ENCODE measurements at places on chromosomes 4 and X.

- H3K27me3 ChIP-seq: no peaks in the 10 kb centered on the region
- DNase-seq: peak; percentile 46
- no peaks in the 10 kb centered on the region for H3K36me3 ChIP-seq
- no peaks in the 10 kb centered on the region for H3K4me1 ChIP-seq
- H3K27ac ChIP-seq: no peak overlapping the region
Measured at GRCh38 chr4:123452616-123453015, 56.0 kb downstream of the SPRY1 start.

- no peak for DNase-seq
- H3K27me3 ChIP-seq: no peaks in the 10 kb centered on the region
- H3K4me3 ChIP-seq: no peak overlapping the region
- no peak overlapping the region for H3K27ac ChIP-seq
Measured at GRCh38 chr4:31620476-31620875, 900.3 kb downstream of the PCDH7 start.

DNA sequence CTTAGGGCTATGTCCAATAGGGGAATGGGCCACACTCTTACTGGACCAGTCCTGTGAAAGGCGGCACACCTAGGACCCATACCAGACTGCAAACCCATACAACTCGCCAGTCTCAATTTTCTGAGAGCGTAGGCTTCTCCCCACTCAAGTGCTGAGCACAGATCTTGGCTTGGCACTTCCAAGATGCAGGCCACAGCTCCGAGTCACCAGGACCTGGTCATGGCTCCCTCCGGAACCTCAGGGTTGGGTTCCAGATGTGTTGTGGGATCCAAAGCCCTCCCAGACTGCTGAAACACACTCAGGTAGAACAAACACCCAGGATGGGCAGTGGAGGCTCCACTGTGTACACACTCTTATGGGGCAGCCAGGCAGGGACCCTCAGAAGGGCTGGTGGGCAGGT is 103.3 kb downstream of the TMEM144 start:
- no peaks in the 10 kb centered on the region for H3K36me3 ChIP-seq
- DNase-seq: no peak
- H3K27me3 ChIP-seq: no peaks in the 10 kb centered on the region
- no peaks in the 10 kb centered on the region for H3K4me1 ChIP-seq
- H3K4me3 ChIP-seq: no peak overlapping the region

GRCh38 chrX:21883258-21883657 is 27.5 kb downstream of the YY2 start:
- H3K27me3 ChIP-seq: no peaks in the 10 kb centered on the region
- H3K4me1 ChIP-seq: no peaks in the 10 kb centered on the region
- H3K4me3 ChIP-seq: no peak overlapping the region
- H3K36me3 ChIP-seq: no peaks in the 10 kb centered on the region
- no peak overlapping the region for H3K27ac ChIP-seq
- peak; percentile 18 for DNase-seq

- H3K27me3 ChIP-seq: no peaks in the 10 kb centered on the region
- H3K27ac ChIP-seq: no peak overlapping the region
- H3K4me3 ChIP-seq: no peak overlapping the region
- no peaks in the 10 kb centered on the region for H3K36me3 ChIP-seq
- H3K4me1 ChIP-seq: peaks cover 2% of the 10 kb centered on the region
- DNase-seq: no peak
Measured at GRCh38 chr4:7788193-7788592, 151.5 kb downstream of the AFAP1 start.

Measured in transverse colon (tissue), 4 donors.